Bronchial epithelial cell (primary cell): ENCODE measurements at places on chromosomes 1 and 21.

GRCh38 chr1:4961935-4962645 is 307.7 kb downstream of the AJAP1 start:
- no peak for DNase-seq

DNA sequence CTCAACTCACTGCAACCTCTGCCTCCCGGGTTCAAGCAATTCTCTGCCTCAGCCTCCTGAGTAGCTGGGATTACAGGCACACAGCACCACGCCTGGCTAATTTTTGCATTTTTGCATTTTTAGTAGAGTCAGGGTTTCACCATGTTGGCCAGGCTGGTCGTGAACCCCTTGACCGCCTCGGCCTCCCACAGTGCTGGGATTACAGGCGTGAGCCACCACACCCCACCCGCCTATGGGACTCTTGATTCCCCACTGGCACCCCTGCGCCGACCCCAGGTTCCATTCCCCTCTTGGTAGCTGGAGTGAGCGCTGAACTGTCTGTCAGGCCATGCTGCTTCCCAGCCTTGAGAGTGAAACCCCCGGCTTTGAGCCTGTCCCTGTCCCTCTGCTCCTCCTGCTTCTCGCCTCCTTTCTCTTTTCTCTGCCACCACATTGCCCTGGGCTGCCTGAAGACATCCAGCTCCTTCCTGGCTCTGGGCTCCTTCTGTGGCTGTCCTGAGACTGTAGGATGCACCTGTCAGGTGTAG is 48.8 kb downstream of the IER5 start:
- DNase-seq, result no peak

- peak; percentile 81 for DNase-seq
Observed at GRCh38 chr1:1040004-1040991, 20.4 kb downstream of the AGRN start.

GRCh38 chr1:12341667-12342066 is 111.8 kb downstream of the VPS13D start:
- no peak for DNase-seq

GRCh38 chr21:15749082-15749860 is 19.5 kb downstream of the USP25 start:
- DNase-seq, result peak; percentile 32

DNA sequence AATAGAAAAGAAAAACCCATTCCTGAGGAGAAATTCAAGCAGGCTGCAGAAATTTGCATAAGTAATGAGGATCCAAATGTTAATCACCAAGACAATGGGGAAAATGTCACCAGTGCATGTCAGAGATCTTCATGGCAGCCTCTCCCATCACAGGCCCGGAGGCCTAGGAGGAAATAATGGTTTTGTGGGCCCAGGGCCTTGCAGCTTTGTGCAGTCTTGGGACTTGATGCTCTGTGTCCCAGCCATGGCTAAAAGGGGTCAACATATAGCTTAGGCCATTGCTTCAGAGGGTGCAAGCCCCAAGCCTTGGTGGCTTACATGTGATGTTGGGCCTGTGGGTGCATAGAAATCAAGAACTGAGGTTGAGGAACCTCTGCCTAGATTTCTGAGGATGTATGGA is 22.7 kb downstream of the RAB3GAP2 start:
- no peak for DNase-seq

DNA sequence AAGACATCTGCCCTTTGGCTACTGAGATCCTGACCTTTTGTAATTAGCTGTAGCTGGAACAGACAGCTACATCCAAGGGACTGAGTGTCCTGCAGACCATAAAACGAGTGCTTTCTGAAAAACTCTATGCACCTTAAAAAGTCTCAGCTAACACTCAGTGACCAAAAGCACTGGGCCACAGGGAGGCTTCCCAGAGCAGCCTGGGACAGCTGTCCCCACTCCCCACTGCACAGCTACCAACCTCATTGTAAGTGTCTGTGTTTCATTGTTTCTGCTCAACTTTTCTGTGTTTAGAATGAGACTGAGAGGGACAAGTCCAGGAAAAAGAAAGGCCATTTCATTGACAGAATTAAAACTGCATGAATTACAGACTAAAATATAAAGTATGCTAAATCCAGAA is 80.7 kb downstream of the SMYD2 start:
- no peak for DNase-seq

DNA sequence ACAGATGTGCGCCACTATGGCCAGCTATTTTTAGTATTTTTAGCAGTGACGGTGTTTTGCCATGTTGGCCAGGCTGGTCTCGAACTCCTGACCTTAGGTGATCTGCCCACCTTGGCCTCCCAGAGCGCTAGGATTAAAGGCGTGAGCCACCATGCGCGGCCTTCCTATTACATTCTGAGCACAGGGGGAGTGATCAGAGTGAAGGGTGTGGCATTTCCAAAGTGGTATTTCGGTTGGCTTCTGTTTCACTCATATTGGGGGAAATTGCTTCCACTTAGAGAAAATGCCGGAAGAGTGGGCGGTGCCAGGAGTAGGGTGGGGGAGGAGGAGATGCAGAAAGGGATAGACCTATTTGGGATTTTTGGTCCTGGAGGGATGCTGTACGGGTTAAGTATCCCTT is 4.3 kb downstream of the PIK3CD start:
- no peak for DNase-seq

- no peak for DNase-seq
Observed at GRCh38 chr1:203097001-203097400, 11.2 kb upstream of the MYOG start.

DNA sequence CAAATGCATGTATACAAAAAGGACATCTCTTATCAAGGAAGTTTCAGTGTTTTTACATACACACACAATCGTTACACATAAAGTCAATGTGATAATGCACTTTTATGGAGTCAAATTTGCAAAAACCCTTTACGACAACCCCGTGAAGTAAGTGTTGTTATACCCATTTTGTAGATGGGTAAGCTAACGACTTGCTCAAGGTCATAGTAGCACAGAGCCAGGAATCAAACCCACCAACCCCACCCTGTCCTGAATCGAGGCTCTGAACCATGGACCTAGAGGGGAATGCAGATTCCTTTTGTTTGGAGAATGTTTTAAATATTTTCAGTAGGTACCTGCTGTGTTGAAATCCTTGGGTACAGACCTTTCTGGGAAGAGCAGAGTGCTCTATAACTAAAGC is 77.4 kb upstream of the ARTN start:
- DNase-seq, result no peak

- DNase-seq, result no peak
Observed at GRCh38 chr1:17170571-17170970, 34.4 kb upstream of the PADI1 start.

GRCh38 chr1:199851439-199852140 is 175.9 kb upstream of the NR5A2 start:
- no peak for DNase-seq

GRCh38 chr1:223393275-223394214 is at the start of gene CCDC185:
Gene CCDC185 (plus strand): TSS chr1:223393415. CDS start chr1:223393476, 61 bp downstream.
- no peak for DNase-seq
